Activated T-cell treated with anti-CD3 and anti-CD28 coated beads for 48 hours (primary cell): ENCODE measurements at places on chromosomes 13 and 19.

GRCh38 chr19:57047743-57048142, 72.0 kb upstream of the USP29 start:
- no peak for DNase-seq

- DNase-seq, result no peak
Measured at GRCh38 chr19:44671400-44671799, at the start of gene CEACAM19. Gene CEACAM19, plus strand, starts transcription at chr19:44671482. Its CDS starts 450 bp downstream, at chr19:44671932.

DNA sequence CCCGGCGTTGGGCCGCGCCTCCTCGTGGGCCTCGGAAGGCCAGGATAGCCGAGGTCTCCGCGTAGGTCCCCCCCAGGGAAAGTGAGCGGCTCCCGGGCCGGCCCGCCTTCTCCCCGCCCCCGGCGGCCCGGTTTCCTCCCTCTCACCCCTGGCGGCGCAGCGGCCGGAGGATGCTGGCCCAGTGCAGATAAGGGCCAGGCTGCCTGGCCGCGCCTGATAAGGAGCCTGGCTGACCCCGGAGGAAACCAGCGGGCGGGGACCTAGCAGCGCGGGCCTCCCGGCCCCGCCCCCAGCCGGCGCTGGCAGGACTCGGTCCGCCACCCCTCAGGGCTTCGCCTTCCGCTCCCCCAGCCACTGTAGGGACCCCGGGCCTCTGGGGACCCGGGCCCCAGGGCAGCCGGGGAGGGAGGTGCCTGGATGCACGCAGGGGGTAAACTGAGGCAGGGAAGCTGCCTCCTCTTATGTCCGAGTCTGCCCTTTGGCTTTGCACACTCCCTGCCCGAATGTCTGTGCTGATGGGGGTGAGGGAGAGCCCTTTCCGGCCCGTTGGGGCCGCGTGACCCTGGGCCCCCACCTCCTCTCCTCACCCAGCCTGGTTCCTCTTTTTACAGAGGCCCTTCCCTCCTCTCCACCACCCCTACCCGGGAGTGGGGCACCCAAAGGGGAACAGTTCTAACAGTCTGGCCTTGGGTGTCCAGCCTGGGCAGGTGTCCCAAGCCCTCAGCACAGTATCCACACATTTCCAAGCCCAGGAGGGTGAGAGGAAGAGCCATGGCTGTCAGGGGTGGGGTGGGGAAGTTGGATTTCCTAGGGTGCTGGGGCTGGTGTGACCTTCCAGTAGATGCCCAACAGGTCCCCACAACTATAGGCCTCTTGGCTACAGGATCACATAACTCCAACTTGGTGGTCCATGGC, at the start of gene LYL1:
Gene LYL1, minus strand, starts transcription at position 193 of the 915 bp plus-strand sequence. CDS start 1,687 bp downstream, outside the sequence.
- no peak for DNase-seq

GRCh38 chr19:28444362-28444761, 768.6 kb downstream of the UQCRFS1 start:
- DNase-seq, result no peak

DNA sequence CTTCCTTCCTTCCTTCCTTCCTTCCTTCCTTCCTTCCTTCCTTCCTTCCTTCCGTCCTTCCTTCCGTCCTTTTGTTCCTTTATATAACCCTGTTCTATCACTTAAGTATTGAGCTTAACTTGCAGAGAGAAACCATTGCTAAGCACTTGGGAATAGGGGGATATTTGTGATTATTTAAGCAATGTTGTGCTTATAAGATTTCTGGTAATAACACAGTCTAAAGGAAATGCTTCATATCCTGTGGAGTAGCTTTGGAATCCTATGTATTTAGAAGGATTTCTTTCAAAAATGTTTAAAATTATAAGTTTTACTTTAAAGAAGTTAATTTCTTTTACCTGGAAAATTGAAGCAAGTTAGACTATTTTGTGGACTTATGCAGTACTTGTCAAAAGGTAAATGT, 209.8 kb downstream of the PCCA start:
- DNase-seq, result no peak

DNA sequence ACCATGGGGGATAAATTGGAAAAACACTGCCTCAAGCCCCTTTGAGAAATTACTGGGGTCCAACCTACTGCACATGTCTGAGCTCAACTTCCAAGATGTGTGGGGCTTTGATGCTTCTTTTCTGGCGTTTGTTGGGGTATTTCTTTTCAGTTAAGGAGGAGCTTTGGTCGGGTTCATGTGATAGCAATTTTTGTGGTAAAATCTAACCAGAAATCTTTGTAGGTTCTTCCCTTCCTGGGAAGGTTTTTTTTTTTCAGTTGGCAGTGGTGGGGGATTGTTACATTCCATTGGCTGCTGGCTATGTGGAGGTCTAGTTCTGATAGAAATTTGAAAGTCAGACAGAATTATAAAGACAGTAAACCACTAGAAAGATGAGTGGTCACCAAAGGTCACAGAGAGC, 327.8 kb downstream of the ATP8A2 start:
- DNase-seq, result no peak

DNA sequence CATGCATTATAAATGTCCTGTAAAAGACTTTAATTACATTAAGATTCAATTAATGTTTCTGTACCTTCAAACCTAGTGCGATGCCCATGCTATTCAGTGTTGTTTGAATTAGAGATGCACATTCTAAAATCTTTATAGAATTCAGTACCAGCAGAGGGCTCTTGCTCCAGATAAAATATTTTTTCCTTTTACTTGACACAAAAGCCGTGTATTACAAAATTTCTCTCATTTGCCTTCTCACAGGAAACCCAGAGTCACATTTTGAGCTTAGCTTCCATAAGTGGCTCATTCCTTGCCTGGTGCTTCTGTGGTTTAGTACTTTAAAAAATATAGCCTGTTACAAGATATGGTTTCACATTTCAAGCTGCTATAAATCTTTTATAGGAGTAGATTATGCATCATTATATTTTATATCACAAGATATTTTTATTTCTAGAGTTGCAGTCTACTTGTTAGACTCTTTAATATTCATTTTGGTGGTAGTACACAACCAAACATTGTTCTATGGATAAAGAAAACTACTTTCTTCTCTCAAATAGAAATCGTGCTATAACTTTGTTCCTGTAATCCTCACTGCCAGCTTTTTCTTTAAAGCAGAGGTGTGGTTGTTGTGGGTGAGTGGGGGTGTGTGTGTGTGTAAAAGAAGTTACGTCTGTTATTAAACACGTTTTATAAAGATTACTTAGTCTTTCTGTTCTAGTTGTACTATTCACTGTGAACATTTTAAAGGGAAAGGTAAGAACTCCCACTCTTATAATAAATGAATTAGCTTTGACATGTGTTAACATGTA, 101.4 kb downstream of the RNF17 start:
- no peak for DNase-seq

GRCh38 chr13:32511482-32511881, 27.1 kb downstream of the N4BP2L2 start:
- DNase-seq, result no peak

DNA sequence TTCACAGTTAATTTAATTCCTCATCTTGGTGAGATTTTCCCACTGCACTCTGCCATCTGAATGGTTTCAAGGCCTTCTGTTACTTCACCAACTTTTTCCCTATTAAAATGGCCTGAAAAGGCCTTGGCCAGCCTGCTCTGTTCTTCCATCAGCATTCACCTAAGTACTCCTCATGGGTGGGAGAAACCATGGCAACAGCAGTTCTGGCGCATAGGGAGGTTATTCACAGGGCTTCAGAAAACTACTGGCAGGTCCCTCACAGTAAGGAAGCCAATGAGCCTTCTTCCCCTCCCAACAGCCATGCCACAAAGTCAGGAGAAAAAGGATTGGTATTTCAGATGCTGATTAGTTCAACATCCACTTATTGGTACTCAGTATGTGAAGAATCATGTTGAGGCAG, 17.2 kb upstream of the GJB2 start:
- no peak for DNase-seq

DNA sequence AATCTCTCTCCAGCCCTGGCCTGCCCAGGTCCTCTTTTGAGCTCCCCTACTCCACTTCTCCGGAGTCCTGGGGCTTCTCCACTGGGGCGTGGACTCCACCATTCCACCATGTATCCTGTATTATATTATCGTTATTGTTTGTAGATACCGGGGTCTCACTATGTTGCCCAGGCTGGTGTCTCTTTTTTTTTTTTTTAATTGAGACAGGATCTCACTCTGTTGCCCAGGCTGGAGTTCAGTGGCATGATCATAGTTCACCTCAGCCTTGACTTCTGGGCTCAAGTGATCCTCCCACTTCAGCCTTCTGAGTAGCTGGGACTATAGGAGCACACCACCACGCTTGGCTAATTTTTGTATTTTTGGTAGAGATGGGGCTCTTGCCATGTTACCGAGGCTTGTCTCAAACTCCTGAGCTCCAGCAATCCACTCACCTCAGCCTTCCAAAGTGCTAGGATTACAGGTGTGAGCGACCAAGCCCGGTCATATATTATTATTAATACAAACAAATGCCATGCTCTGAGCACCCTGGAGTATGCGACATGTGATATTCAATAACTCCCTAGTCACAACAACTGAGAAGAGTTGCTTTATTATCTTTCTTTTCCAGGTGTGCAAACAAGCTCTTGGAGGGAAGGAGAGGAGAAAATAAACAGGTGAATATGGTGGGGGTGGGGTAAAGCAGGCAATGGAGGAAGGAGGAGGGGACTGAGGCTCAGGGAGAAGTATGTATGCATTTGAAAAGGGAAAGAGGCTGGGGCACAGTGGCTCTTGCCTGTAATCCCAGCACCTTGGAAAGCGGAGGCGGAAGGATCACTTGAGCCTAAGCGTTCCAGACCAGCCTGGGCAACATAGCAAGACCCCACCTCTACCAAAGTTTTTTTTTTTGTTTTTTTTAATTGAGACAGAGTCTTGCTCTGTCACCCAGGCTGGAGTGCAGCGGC, 2.8 kb upstream of the CERS4 start:
- no peak for DNase-seq

GRCh38 chr19:19214892-19215291, 3.1 kb downstream of the NCAN start:
- DNase-seq, result no peak

DNA sequence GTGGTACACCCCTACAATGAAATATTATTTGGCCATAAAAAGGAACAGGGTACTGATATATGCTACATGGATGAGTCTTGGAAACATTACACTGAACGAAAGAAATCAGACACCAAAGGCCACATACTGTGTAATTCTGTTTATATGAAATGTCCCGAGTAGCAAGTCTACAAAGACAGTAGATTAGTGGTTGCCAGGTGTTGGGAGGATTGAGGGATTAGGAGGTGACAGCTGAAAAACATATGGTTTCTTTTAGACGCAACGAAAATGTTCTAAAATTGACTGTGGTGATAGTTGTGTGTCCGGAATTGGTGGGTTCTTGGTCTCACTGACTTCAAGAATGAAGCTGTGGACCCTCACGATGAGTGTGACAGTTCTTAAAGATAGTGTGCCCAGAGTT, 35.1 kb downstream of the IL17D start:
- DNase-seq, result no peak

GRCh38 chr19:38894968-38895367, 4.5 kb downstream of the SIRT2 start:
- DNase-seq, result no peak

GRCh38 chr19:44851427-44851826, 5.3 kb downstream of the NECTIN2 start:
- DNase-seq, result no peak

- no peak for DNase-seq
Measured at GRCh38 chr13:92179223-92179622, 780.8 kb downstream of the GPC5 start.

DNA sequence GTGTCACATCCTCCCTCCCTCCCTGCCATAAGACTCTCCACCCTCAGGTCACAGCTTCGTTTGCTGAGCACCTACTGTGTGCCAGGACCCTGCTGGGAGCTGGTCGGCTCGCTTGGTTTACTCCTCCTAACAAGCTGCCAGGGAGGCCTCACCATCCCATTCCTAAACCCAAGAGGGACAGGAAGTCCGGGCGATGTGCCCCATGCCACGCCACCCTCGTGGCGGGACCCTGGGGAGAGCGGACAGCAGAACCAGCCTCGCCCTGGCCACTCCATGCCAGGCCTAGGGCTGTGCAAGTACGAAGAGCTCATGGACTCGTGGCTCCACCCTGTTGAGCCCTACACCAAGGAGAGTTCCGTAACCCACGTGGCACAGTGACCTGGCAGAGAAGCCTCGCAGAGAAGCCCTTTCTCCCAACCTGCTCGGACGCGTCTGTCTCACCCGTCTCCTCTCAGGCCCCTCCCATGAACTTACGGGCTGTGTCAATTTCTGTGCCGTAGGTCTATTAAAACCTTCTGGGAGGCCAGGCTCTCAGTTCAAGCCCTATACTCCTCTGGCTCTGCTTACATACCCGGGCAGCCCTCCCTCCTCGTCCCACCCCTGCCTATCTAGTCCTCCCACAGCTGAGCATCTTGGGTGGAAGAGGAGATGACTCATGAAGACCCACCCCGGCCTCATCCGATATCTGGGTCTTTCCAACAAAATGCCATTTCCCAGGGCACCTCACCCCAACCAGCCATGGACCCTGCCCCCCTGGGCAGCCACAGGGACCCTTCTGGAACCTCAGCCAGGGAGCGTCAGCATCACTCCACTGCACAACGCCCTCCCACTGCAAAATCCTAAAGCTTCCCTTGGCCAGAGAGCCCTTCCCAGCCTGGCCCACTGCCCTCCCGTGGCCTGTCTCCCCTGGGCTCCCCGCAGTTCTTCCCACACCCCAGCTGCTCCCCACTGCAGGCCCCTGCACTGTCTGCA, 2.6 kb downstream of the UBXN6 start:
- no peak for DNase-seq

DNA sequence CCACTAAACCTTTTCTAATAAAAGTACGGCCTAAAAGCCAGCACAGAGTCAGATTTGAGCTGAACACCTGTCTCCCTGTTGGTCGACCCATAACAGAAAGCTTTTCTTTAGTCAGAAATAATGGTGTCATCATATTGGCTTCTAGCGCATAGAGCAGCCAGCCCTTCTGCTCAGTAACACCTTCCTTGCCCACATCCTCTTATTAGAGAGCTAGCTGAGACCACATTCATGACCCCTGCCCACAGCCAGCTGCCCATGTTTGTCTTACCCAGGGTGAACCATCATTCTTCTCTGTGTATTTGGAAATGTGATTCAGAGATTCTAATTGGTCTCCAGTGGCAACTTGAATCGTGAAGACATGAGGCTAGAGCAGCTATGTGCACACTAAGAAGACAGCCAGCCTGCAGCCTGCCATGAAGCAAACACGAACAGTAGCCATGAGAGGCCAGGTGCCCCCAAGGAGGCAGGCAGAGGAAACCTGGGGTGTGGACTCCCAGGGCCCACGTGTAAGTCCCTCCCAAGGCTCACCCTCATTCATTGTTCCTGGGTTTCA, 82.3 kb upstream of the PDCD5 start:
- no peak for DNase-seq

DNA sequence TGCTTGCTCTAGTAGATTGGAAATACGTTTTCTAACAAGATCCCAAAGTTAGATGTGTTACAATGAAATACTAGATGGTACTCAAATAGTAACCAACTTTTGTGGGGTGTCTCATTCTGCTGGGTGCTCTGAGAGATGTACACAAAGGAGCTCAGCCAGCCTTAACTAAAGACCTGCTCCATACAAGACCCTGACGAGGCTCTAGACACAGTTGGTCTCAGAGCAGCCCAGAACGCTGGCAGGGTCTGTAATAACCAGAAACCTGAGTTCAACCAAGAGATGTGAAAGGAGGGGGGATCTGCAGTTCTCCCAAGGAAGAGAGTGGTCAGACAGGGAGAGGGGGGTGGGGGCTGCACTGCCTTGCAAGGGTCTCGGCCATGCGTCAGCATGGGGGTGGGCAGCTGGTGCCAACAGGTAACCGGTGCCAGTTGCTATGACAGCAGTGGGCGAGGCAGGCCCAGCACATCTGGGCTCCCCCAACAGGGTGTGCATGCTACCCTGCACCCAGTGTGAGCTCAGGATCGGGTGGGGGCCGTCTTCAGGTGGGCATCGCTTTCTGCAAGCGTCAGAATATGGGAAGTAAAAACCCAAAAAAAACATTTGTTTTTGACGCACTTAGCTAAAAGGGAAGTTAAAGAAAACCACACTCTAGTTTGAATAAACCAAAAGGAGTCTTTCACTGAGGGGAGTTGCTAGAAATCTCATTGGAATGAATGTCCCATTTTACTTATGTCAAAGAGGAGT, 68.0 kb upstream of the GPR183 start:
- DNase-seq, result no peak
